ENCODE measurements at places on chromosomes 16 and 17.

DNA sequence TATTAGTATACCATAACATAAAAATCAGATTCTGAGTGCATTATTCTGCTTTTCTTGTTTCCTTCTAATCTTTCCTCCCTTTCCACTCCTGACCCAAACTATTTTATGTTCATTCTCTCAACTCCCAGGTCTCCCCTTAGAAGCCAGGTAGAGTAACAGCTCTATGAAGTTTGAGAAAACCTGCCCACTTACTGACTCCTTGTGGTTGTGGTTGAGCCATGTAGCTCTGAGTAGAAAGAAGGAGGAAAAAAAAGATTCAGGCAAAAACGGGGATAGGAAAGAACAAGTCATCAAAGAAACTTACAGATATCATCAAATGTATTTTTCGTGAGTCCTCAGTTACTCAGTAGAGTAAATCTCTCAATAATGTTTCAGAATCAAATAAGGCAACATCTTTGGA lies 216.7 kb downstream of the PMP22 start:
- DNase-seq: no peak

DNA sequence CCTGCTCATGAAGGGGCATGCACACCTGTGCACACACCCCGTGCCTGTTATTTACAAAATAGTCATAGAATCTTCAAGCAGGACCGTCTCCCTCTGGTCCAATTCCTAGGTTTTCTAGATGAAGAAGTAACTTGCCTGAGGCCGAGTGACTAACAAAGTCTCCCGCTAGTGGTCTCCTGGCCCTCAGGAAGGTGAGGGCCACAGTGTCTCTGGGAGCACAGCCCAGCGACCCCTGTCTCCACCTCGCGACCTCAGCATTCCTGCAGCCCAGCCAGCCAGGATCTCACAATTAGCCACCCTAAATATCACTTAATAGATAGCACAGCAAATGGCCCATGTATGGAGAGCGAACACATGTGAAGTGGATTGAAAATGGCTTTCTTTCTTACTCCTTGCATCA lies 30.5 kb upstream of the CACNG1 start:
- DNase-seq: no peak

DNA sequence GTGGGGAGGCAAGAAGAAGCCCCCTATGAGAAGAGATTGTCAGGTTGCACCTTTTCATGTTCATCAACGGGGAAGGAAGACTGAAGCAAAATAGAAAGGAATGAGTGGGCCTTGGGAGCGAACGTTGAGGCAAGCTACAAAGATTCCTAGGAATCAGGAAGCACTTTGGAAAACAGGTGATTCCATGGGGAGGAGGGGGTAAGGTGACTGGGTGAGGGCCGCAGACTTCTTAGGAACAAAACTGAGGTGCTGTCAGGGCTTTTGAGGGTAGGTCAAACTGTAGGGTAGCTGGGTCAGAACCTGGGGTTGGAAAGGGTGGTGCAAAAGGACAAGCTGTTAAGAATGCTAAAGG lies 528 bp downstream of the ITFG1 start:
- DNase-seq: no peak

DNA sequence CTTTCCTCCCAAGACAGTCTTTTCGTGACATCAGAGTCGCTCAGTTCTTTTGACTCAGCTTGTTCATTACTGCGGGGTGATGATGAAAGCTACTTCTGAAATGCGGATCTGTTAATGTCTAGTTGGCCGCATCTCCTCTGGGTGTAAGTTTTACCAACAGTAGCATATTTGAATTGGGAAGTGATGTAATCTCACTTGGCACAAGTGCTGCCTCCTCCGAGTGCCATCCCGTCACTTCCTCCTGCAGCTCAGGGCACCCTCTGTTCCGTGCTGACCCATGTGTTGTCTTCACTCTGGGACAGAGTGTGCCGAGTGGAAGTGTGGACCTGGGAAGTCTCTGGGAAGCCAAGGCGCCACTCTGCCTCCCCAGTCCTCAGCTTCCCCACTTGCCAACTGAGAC lies 8.9 kb downstream of the ADAD2 start:
- DNase-seq: no peak

DNA sequence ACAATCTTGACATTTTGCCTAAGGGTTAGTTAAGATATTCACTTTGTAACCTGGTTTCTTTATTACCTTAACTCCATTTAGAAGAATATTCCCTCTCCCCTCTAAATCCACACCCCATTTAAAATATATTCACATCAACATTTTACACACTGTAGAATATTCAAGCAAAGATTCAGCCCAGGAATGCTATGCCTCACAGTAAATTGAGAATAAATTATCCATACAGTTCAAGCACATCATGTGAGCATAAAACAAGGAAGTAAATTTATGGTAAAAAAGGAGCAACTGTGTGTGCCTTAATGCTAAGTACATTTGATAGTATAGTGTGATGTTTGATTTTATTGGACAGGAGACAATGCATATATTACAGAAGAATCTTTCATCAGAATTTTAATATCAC lies 806.6 kb upstream of the KIF2B start:
- no peak for DNase-seq

DNA sequence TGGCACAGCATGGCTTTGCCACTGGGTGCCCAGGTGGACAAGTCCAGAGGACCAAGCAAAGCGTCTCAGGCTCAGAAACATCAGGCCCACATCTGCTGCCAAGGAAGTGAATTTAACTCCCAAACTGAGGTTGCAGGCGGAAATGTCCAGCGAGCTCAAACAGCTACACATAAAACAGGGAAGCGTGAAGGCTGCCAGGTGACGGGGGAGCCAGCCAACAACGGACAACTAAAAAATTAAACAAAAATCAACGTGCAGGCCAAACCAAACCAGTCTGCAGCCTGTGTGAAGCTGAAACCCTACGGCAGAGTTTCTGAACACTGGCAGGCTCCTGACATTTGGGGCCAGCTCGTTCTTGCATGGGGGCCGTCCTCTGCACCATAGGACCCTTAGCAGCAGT lies 2.5 kb downstream of the TK1 start:
- no peak for DNase-seq

GRCh38 chr17:76599694-76600460 lies 14.2 kb upstream of the ST6GALNAC2 start:
- no peak for DNase-seq

DNA sequence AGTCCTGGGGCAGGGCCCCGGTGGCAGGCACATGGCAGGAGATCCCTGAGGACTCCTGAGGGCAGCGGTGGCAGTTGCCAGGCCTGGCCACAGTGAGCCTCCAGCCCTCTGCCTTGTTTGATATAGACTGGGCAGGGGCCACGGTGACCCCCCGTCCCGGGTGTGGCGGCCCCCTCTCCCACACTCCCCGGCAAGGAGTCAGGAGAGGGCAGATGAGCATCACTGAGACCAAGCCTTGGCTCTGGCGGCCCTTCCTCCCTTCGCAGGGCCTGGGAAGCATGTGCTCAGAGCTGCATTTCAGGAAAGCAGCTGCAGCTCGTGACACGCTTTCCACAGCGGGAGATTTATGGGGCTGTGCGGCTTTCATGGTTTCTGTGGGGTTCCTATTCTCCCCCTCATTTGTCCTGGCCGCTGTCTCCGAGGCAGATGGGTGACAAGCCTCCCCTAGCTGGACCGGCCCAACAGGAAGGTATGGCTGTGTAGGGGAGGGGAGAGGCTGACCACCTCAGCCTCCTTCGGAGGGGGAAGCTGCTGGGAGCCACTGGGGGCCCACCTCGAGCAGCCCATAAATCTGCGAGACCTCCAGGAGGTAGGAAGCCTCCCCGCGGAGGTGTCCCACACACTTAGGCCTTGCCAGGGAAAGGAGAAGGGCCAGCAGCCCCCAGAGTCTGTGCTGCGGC lies 211.4 kb downstream of the NTN1 start:
- no peak for DNase-seq

DNA sequence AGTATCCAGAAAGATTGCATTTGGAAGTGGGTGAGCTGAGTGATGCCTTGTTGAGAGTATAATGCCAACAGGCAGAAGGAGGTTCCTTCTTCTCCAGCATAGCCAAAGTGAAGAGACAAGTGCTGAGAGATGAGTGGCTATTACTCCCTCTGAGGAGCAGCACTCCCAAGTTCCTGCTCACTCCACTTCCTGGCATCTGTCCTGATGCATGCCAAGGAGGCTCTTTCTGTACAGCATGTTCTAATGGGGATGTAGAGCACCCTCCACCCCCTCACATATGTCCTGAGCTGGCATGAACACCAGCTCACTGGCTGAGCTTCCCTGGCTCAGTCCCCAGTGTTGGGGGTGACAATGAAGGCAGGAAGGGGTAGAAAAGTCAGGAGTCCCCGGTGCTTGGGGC lies 44.2 kb upstream of the DNAH9 start:
- DNase-seq: no peak

DNA sequence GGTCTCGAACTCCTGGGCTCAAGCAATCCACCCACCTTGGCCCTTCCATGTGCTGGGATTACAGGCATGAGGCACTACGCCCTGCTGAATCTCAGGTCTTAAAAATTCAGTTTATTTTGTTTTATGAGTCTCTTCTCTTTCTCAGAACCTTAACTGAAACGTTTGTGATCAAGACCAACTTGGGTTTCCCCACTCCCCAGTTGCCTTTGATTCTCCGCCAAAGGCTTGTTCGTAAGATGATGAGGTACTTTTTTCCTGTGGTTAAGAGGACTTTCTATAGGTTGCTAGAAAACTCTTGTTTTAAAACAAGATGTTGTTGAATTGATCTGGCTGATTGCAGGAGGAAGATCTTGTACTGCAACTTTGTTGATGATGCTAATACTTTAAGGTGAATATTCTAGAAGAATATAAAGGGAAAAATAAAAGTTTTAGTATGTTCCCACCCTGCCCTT lies 11.7 kb downstream of the ABCC1 start:
- no peak for DNase-seq

DNA sequence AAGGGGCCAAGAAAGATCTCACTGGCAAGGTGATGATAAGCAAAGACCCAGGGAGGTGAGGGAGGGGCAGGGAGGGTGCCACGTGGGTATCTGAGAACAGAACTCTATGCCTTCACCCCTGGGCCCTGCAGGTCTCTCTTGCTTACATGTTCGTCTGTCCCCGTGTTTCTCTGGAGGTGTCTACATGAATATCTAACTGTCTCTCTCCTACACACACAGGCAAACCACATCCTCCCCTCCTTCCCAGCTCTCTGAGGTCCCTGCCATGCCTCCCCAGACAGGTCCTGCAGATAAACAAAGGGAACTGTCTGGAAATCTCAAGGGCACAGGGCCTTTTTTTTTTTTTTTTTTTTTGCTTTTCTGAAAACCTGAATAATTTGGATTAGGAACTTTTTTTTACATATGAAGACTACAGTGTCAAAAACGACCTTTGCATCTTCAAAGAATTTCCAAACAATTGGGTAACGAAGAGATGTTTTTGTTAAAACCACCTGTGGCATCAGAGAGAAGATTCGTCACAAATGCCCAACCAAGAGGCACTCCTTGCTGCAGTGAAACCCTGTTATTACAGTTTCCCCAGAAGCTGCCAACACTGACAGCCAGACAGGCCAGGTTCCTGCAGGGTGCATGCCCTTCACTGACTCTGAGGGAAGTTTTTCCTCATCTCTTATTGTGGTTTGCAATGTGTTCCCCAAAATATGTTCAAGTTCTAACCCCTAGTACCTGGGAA lies 17.8 kb downstream of the PLLP start:
- no peak for DNase-seq

DNA sequence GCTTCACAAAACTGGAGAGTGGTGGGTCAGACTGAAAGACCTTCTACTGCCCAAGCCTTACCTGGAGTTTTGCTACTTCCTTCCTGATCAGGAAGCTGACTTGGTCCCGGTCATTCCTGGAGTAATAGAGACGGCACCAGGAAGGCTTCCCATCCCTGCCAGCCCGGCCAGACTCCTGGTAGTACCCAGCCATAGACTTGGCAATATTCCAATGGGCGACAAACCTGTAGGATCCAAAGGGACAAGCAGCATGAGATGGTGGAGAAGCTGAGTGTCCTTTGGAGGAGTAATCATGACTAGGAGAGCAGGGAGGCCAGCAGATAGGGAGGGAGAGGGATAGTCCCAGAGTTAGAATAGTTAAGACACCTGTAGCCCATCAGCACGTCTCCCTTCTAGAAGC lies 8.7 kb downstream of the RECQL5 start:
- no peak for DNase-seq

DNA sequence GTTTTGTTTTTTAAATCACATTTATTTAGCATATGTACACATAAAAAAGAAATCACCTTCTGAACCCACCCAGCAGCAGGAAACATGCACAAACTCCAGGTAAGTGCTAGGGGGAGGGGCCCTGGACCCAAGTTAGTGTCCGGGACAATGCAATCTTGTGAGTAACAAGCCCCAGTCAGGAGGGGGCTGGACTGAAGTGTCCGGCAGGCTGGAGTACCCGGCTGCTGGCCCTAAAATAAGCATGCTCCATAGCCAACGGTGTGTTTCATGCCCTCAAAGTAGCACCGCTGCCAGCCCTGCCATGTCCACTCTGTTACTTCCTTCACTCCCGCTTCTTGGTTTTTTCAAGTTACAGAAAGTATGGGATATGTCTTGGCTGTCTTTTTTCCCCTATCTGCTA lies 102.1 kb downstream of the SPAG9 start:
- DNase-seq: no peak

DNA sequence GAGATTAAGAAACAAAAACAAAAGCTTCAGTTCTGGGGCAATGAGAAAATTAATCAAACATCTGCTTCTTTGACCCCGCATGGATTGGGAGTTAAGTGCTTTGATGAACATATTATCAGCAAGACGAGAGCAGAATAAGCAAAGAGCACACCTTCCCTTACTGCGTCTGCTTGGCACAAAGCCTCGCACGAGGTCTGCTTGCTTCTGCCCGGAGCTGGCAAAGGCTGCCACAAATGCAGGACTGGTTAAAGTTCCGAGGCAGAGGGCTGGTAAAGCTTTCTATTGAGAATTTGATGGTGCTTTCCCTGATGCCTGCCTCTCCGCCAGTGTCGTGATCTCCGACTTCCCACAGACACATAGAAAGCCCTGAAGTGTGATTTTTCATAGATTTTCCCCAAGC lies 17.0 kb downstream of the VAT1L start:
- DNase-seq: no peak

DNA sequence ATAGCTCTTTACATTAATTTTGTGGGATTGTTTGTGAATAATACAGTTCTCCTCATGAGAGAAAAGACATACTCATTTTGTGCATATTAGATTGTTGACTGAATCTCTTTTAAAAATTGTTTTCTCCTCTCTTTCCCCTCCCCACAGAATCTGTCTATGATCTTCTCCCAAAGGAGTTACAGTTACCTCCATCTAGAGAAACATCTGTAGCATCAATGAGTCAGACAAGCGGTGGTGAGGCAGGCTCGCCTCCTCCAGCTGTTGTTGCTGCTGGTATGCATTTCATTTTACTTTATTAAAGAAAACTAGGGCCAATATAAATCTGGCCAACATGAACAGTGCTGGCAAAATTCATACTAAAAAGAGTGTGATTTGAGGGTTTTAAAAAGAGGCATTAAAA lies 60.5 kb downstream of the NFAT5 start:
- no peak for DNase-seq

Data from NCI-H446 (cell line).